Cardiac fibroblast (primary cell): ENCODE measurements at places on chromosomes 7 and 10.

GRCh38 chr7:121924269-121925186, 51.6 kb downstream of the PTPRZ1 start:
- no peak for DNase-seq

- DNase-seq = no peak
These were observed 449.4 kb downstream of the PTPRN2 start for GRCh38 chr7:158138329-158138597.

- DNase-seq = no peak
These were observed 86.7 kb downstream of the AVL9 start for GRCh38 chr7:32582036-32582435.

- no peak for DNase-seq
These were observed 16.8 kb downstream of the GPR146 start for GRCh38 chr7:1061180-1061579.

- DNase-seq = peak; percentile 69
These were observed 106.6 kb upstream of the COL1A2 start for GRCh38 chr7:94288096-94288495.

DNA sequence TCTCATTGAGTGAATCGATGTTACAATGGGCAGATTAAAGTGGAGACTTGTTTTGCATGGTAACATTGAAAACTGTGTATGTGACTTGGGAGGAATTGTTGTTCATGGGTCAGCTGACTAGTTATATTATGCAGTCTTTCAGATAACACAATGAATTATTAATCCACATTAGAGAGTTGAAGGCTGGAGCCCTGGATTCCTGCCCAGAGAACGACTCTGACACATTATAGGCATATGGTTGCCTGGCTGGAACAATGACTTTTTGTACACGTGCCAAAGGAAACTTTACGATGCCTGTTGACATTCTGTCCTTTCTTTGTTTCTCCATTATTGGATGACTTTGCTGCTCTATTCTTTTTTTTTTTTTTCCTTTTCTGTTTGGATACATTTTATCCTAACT, 52.3 kb upstream of the TMEM229A start:
- peak; percentile 80 for DNase-seq

GRCh38 chr7:91694351-91694841, 186.1 kb downstream of the MTERF1 start:
- peak; percentile 23 for DNase-seq

DNA sequence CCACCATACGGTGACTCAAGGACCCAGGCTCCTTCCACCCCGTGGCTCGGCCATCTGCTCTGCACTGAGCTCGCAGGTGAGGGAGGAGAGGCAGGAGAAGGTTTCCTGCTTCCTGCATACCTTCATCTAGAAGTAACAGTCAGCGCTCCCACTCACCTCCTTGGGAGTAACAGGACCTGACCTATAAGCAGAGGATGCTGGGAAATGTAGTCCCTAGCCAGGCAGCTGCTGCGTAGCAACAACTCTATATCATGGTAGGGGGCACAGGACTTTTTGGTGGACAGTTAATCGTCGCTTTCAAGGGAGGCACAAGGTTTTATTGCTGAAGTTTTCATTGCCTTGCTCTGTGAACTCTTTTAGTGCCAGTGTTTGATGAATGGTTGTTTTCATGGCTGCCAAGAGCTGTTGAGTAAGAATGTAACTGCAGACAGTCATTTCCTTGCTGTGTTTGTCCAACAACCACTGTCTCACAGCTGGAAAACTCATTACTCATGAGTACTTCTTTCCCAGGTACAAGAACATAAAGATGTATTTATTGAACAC, 10.2 kb upstream of the ZFYVE27 start:
- peak; percentile 92 for DNase-seq

GRCh38 chr7:44748045-44748947, at the start of gene ZMIZ2:
Gene ZMIZ2 (plus strand): TSS chr7:44748847. CDS start chr7:44756250, 7,403 bp downstream.
- peak; percentile 93 for DNase-seq

GRCh38 chr7:30306976-30307375, 22.6 kb downstream of the ZNRF2 start:
- no peak for DNase-seq

DNA sequence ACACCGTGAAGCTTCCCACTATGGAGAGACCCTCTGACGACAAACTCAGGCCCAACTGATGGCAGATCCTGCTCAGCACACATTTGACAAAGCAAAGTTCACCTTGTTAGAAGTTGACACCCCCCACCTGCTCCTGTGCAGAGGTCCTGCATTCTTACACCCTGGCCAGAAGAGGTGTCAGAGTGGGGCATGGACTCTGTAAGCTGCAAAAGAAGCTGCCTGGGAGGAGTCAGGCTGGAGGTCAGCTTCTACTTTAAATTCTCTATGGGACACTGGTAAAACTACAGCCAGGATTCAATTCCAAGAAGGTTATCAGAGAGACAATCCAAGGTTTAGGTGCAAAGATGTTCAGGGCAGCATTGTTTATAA, 20.0 kb upstream of the TNS3 start:
- DNase-seq = no peak

DNA sequence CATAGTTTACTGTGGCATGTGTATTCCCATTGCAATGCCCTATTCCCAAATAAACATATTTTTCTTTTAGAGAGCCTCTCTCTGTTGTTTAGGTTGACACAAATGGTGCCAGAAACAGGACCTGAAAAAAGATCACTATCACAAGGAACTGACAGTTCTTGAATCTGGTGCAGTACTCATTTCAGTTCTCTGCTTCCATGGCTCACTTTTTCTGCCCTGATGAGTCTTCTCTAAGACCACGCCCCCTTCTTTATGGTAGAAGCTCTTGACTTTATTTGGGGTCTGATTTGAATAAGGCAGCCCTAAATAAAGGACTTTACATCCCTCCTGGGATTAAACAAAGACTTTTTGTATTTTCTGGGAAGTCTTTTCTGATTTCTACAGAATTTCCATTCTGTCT, 3.5 kb upstream of the CCDC126 start:
- DNase-seq = no peak

- peak; percentile 92 for DNase-seq
These were observed 13.3 kb upstream of the DDIT4 start for GRCh38 chr10:72260239-72260975.

GRCh38 chr7:7214398-7215347, 32.3 kb downstream of the C1GALT1 start:
- DNase-seq = no peak

DNA sequence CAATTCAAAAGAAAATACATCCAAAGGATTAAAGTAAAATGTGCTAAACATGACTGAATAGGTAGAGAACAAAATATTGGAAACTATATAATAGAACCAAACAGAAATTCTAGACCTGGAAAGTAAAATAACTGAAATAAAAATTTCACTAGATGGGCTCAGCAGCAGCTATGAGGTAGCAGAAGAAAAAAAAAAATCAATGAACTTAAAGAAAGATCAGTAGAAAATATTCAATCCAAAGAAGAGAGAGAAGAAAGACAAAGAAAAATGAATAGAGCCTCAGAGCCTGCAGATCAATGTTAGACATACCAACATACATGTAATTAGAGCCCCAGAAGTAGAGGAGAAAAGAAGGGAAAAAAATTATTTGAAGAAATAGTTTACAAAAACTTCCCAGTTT, 129.6 kb upstream of the RNF32 start:
- DNase-seq = no peak

- no peak for DNase-seq
These were observed 591.1 kb downstream of the SDK1 start for GRCh38 chr7:3892157-3892556.

GRCh38 chr10:1280466-1281404, 224.6 kb downstream of the WDR37 start:
- no peak for DNase-seq

GRCh38 chr7:156050636-156051569, 238.6 kb upstream of the SHH start:
- no peak for DNase-seq

GRCh38 chr10:79066411-79067240, 2.1 kb upstream of the ZMIZ1 start:
- peak; percentile 33 for DNase-seq

- DNase-seq = no peak
These were observed 3.6 kb downstream of the GPR158 start for GRCh38 chr10:25178411-25178810.

DNA sequence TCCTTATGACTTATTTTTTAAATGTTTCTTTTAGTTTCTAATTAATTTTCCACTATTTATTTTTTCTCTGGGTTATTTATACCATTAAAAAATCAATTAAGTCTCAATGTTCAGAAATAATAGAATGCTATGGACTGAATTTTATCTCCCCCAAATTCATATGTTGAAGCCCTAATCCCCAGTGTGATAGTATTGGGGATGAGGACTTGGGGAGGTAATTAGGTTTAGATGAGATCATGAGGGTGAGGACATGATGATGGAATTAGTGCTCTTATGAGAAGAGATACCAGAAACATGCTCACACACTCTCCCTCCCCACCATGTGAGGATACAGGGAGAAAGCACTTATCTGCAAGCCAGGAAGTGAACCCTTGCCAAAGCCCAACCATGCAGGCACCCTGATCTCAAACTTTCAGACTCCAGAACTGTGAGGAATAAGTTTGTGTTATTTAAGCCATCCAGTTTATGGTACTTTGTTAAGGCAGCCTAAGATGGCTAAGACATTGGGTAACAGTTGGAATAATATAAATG, 202.6 kb downstream of the MDFIC start:
- DNase-seq = peak; percentile 71

- no peak for DNase-seq
These were observed at the start of gene KCNH2 for GRCh38 chr7:150978126-150978789. Gene KCNH2 (minus strand): TSS chr7:150978321. CDS start chr7:150977913, 408 bp downstream.

GRCh38 chr10:78763651-78764395, 304.9 kb upstream of the ZMIZ1 start:
- DNase-seq = no peak

- no peak for DNase-seq
These were observed 44.1 kb downstream of the ANTXRL start for GRCh38 chr10:46330894-46331293.

GRCh38 chr10:103067956-103068355, 125.1 kb downstream of the NT5C2 start:
- peak; percentile 51 for DNase-seq

DNA sequence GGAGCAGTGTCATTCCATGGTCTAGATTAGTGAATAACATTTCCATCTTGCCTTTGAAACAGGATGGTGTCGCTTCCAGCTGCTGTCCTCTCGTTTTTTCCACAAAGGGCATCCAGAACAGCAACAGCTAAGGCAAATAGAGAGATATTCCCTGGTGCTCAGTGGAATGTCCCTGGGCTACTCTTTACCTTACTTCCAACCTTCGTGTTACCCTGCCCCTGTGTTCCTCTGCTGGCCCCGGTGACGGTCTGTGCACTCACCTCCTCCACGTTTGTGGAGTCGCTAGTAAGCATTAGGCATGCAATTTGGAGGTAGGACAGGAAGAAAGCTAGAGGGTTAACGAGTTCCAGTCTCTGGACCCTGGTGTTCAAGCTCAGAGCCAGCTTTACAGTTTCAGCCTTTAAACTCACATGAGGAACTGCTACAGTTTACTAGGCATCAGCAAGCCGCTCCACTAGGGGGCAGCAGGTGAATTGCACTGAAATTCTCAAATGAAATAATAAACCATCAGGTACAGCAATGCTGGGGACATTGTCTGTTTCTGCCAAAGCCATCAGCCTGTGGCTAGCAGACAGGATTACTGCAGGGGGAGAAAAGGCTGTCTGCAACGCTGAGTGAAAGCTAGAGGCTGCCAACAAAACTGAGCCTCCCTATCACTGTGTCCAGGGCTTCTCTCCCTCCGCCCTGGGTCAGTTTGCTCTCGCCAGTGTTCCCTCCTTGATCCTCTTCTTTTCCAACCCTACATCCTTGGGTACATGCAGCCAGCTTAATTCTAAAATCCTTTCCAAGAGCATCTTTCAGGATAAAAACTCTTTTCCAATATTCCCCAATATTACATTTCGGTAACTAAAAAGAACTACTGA, 9.0 kb downstream of the MRPL32 start:
- peak; percentile 85 for DNase-seq

- DNase-seq = no peak
These were observed 95.0 kb downstream of the FRMD4A start for GRCh38 chr10:14235566-14236195.

DNA sequence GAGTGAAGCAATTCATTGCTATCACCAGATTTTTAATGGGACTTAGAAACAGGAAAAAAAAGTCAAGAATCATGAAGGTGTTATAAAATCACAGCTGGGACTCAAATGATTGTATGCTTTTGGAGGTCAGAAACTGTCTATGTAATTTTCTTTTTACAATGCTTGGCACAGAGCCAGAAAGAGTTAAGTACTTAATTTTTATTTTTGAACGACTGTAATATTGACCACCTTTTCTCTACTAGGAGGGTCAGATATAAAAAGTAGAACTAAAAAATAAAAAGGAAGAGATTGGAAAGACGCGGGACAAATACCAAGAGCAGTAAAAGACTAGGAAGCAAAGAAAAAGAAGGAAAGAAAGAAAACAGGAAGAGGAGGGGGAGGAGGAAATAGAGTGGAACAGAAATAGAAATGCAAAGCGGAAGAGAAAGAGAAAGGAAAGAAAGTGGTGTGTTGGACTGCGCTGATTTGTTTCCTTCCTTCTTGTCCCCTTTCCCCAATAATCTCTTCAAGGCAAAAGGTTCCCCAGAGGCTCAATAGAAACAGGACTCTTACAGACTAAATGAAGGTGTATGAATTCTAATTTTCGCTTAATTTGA, 23.2 kb upstream of the C1GALT1 start:
- DNase-seq = no peak

DNA sequence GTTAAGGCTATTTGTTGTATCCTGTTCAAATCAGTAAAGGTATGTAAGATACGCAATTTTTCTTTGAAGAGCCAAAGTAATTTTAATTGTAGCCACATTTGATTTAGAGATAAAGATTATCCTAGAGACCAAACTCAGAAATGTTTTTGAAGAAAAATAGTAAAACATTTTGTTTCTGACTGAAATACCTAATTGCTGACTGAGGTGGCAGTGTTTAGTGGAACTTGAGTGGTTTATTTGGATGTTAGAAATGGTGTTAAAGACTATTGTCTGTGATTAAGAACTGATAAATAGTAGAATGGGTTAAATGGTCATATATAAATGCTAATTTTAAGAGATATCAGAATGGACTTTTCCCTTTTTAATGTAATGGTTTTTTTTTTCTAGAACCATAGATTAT, 15.3 kb downstream of the EDRF1 start:
- no peak for DNase-seq

DNA sequence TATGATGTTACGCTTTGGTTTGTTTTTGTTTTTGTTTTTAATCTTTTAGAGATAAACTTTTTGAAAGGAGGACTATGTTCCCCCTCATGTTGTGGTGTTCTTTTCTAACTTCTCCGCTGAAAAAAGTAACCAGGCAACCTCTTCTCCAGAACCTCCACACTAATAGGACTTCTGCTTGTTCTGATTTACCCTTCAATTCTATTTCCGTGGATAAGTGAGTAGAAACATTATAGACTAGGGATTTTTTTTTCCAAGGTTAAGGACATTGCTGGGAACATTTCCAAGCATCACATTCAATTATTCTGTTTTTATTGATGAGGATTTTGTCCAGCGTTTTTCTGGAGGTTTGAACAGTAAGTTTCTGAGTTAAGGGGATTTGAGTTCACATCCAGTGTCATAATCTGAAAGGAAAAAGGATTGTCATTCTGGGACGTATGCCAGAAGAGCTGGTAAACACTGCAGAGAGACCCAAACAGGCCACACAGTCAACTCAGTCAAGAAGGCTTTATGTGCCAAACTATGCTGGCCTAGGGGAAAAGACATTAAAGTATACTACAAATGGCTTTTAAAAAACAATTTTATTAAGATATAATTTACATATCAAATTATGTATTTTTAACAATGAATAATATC, 28.3 kb upstream of the RALA start:
- peak; percentile 79 for DNase-seq
